ENCODE measurements at places on chromosomes 7 and 10.

- no peak for DNase-seq
Measured at GRCh38 chr7:115516341-115516740, 514.2 kb downstream of the TFEC start.

DNA sequence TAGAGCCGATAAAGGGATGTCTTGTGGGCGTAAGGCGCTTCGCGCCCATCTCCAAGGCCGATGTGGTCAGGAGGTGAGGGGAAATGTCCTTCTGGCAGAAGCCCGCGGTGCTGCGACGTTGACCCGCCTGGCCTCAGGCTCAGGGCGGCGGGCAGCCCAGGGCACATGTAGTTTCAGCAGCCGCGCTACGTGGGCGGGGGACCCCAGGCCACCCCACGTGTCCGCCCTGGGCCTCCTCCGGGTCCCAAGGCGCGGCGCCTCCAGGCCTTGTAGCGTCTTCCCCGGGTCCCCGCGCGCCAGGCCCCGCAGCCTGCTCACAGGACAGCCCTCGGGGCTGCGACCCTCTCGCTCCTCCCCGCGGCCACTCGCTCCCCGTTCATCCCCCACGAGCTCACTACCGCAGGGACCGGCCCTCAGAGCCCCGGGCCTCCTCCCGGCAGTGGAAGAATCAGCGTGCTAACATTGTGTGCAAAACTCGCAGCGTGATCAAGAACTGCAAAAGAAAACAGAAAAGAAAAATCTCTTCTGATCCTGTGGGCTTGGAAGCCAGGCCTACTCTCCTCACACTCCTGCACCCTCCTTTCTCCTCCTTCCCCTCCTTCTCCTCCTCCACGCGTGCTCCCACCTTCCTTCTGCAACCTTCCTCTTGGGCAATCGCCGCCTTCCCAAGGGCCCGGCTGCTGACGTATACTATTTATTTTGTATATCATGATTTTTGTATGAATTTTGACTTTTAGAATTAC lies 4.4 kb upstream of the TBX20 start:
- no peak for DNase-seq

GRCh38 chr7:47937711-47938573 lies 10.3 kb downstream of the PKD1L1 start:
- DNase-seq, result no peak

- DNase-seq, result no peak
Measured at GRCh38 chr7:7920481-7920880, 48.1 kb upstream of the GLCCI1 start.

- peak; percentile 49 for DNase-seq
Measured at GRCh38 chr7:112416127-112416526, 34.1 kb upstream of the IFRD1 start.

GRCh38 chr10:89458784-89459183 lies 44.4 kb downstream of the IFIT5 start:
- no peak for DNase-seq

- DNase-seq, result peak; percentile 62
Measured at GRCh38 chr10:75553550-75553949, 122.1 kb downstream of the LRMDA start.

DNA sequence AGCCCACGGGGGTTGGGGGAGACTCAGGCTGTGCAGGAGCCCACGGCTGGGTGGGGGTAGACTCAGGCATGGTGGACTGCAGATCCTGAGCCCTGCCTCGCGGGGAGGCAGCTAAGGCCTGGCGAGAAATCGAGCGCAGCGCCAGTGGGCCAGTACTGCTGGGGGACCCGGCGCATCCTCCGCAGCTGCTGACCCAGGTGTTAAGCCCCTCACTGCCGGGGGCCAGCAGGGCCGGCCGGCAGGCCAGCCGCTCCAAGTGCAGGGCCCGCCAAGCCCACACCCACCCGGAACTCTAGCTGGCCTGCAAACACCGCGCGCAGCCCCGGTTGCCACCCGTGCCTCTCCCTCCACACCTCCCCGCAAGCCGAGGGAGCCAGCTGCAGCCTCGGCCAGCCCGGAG lies 33.4 kb downstream of the SP4 start:
- DNase-seq, result no peak

- DNase-seq, result no peak
Measured at GRCh38 chr10:86310702-86311101, 55.9 kb downstream of the GRID1 start.

DNA sequence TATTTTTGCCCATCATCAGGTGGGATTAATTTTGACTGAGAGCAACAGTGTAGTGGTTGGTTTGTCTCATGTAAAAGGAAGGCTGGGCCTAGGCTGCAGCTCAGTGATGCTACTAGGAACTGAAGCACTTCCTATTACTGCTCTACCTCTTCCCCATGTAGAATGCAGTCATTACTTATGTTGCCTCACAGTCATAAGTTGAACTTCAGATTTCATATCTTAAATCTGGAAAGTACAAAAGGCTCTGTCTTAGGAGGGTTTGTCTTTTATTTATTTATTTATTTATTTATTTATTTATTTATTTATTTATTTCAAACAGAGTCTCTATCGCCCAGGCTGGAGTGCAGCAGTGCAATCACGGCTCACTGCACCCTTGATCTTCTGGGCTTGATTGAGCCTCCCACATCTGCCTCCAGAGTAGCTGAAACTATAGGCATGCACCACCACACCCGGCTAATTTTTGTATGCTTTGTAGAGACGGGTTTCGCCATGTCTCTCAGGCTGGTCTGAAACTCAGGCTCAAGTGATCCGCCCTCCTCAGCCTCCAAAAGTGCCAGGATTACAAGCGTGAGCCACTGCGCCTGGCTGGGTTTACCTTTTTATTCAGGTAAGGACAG lies 721.7 kb upstream of the GALNT17 start:
- no peak for DNase-seq

GRCh38 chr7:36944838-36945237 lies 220.5 kb upstream of the AOAH start:
- no peak for DNase-seq

DNA sequence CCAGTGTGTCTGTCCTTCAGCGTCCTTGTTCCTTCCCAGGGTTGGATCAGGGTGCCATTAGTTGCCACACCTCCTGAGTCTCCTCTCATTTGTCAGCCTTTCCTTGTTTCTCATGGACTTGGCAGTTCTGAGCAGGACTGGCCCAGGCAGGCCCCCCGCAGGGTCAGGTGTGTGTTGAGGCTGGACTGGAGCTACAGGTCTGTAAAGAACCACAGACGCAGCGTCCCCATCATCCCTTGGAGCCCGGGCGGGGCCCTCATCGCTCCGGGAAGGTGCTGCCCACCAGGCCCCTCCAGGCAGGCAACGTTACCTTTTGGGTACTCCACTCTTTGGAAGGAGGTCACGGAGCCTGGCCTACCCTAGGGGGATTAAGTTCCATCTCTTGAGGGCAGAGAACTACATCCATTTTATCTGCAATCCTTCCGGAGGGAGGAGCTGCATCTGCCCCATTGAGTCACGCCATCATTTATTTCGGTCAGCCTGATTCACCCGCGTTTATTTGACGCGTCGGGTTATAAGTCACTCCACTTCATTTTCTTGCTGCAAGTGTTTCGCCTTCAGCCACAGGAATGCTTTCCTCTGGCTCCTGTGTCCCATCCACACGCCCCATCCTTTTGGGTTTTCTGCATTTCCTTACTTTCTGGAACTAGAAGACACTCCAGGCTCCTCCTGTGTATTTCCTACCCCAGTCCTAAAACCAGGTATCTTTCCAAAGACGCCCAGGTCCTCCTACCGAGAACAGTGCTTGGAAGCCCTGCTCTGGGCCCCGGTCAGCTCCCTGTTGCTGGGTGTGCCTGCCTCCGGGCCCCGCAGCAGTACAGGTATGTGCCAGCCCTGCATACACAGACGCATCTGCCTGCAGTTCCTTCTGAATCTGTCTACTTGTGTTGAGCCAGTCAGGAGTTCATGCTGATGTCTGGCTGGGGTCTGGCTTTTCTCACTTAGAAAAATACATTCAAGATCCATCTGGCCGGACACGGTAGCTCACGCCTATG lies 141.9 kb downstream of the MAD1L1 start:
- DNase-seq, result no peak

GRCh38 chr7:132256721-132257212 lies 319.5 kb downstream of the PLXNA4 start:
- DNase-seq, result no peak

GRCh38 chr7:151801291-151801690 lies 75.6 kb downstream of the PRKAG2 start:
- no peak for DNase-seq

GRCh38 chr7:117230276-117231046 lies 92.4 kb downstream of the WNT2 start:
- no peak for DNase-seq

DNA sequence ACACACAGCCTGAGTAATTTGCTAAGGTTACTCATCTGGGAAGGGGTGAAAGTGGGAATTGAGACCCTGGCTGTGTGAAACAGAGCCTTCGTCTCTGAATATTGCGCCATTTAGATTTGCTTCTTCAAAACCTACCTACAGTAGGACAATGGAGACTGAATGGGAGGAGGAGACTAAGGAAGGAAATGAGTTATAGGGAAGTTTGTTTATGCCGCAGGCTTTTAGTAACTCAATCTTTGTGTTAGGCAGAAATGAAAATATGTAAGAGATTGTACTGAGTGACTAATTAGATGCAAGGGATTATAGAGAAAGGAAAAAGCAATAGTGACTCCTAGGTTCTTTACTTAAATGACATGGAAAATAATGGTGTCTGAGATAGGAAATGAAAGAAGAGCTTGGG lies 80.2 kb downstream of the KCND2 start:
- DNase-seq, result no peak

- peak; percentile 51 for DNase-seq
Measured at GRCh38 chr10:5413012-5413938, 918 bp downstream of the NET1 start.

DNA sequence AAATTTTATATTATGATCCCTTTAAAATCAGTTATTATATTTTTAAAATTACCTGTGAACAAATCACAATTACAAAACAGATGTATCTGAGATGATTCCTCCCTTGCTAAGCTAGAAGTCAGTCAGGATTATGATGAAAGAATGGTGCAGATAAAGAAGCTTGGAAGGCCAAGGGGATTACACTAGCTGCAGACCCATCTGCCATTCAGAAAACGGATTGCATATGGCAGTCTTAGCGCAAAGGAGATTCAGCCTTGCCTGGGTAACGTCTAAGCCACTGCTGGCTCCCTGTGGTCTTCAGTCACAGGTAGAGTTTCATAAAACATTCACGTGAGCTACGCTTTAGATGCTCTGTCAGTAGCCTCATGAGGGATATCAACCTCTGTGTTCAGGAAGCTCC lies 222.2 kb downstream of the POU6F2 start:
- no peak for DNase-seq

DNA sequence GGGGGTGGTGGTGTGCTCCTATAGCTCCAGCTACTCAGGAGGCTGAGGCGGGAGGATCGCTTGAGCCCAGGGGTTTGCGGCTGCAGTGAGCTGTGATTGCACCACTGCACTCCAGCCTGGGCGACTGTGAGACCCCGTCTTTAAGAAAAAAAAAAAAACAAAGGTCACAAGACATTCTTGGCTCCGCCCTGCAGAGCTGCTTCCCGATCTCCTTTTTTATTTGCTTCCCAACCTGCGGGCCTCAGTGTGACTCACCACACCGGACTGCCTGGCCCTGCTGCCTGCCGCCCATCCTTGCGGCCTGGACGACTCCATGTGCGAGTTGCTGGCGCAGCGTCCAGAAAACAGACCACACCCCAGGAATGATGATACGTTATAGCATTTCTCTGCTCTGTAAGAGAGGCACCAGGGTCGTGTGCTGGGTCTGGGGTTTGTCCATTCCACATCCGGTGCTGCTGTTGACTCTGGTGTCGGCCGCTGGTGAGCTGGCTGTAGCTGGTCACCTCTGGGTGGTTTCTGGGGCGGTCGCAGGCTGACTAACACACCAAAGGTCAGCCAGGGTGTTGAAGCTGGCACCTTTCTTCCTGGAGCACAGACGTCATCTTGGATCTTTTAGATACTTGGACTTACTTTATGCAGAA lies 123.6 kb downstream of the TCF7L2 start:
- DNase-seq, result no peak

DNA sequence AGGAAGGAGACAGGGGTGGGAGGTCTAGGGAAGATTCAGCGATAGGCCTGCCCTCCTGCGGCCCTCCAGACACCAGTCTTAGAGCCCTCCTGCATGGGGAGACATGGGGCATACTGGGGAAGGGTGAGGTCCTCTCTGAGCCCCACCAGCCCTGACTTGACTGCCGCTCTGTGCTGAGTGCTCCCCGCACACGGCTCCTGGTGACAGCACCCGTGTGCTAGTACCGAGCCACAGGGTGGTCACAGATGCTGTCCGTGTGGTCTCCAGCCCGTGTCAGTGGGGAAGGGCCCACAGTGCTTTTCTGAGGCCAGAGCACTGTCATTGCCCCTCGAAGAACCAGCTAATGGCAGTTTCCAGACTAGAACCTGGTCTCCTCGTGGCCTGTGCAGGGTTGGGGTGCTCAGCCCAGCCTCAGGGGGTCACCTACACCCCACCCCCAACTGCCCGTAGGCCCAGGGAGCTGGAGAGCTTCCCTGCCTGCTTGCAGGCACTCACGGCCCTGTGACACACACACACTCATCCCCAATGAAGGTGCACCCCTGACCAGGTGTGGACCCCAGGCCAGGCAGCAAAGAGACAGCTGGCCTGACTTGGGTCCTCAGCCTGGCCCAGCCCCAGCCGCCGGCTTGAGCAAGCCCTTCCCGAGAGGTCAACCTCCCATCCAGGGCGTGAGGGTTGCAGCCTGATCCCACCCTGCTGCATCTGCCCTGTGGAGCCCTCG lies 86.0 kb upstream of the RET start:
- DNase-seq, result no peak

DNA sequence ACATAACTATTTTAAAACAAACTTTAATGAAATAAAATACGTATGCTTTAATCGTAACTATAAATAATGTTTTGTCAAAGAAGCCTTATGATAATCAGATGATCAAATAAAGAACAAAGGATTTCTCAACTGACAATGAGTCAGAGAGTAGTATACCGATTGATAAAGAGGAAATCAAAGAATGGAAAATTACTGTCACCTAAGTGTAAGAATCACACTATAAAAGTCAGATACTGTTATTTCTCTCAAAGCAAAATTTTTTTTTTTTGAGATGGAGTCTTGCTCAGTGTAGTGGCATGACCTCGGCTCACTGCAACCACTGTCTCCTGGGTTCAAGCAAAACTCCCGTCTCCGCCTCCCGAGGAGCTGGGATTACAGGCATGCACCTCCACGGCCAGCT lies 18.8 kb downstream of the DNAJC2 start:
- DNase-seq, result no peak

DNA sequence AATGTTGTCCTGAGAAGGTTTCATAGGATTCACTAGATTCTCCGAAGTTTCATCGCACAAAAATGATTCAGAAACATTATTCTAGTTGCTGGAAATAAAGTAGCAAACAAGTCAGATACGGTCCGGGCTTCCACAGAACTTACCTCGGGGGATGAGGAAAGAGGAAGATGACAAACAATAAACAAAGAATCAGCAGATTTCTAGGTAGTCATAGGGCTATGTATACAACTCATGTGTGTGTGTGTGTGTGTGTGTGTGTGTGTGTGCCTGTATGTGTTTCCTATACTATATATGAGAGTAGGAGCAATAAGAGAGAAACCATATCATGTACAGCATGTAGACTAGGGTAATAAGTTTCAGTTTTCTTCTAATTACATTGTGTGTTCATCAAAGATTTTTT lies 16.5 kb downstream of the TMEM236 start:
- no peak for DNase-seq
